ENCODE measurements at places on chromosomes 7 and 10. TPM values are rescaled to one million over a fixed set of nuclear protein-coding genes. Genes with fewer than 3 reads are reported as not detected.

- DNase-seq = no peak
These were observed 39.6 kb upstream of the PROSER2 start for GRCh38 chr10:11783558-11783865.

DNA sequence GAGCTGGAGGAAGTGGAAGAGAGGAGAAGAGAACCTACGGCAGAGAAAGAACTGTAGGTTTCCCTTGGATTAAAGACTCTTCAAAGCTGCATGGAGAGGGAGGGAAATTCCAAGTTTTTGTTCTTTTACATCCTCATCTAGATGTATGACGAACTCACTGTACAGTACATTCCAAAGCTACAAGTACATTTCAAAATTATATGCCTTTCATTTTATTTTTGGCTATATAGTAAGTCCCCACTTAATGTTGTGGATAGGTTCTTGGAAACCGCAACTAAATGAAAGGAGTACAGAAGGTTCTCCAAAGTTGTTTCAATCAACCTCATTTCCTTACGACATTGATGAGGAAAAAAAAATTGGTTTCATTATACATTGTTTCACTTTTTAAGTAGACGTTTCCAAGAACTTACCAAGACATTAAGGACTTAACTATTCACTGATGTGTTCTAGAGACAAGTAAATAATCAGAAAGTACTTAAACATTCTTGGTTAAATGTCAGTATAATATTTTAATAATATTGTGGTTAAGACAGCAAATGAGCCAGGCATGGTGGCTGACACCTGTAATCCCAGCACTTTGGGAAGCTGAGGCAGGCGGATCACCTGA lies 16.1 kb upstream of the JMJD1C start:
- peak; percentile 58 for DNase-seq

DNA sequence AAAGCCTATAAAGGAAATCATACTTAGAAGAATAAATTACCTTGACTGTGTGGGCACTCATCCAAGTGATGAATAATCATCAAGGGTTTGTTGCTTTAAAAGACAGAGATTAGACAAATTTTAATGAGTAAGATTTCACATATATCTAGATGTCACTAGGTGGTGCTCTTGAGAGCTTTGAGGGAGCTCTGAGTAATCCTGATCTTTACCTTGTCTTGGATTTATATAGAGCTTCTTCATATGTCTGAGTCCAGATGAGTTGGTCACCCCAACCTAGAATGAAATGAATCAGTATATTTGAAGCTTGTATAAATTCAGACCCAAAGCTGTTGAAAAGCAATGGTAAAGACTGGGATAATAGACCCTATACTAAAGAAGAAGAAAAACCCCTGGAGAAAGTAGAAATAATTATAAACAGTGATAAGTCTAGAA lies 3.7 kb downstream of the AGR2 start:
- DNase-seq = peak; percentile 36

DNA sequence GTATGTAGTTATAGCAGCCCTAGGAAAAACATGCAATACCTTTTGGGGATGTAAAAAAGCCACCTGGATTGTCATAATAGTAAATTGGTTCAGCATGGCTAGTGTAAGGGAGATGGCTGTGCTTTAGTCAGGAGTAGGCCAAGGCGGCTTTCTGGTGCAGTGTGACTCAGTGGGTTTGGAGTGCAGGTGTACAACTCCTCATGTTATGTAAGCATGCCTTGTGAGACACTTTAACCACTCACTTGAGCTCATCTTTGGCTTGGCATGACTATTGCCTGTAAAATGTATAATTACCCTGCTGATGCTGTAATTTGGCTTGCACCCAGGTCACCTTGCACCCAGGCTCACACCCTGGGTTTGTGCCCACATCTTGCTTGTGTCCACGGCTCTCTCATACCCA lies 239.2 kb upstream of the GLI3 start:
- no peak for DNase-seq

LEP gene
- not detected for total RNA-seq
